ENCODE measurements at places on chromosomes 13 and 19.

DNA sequence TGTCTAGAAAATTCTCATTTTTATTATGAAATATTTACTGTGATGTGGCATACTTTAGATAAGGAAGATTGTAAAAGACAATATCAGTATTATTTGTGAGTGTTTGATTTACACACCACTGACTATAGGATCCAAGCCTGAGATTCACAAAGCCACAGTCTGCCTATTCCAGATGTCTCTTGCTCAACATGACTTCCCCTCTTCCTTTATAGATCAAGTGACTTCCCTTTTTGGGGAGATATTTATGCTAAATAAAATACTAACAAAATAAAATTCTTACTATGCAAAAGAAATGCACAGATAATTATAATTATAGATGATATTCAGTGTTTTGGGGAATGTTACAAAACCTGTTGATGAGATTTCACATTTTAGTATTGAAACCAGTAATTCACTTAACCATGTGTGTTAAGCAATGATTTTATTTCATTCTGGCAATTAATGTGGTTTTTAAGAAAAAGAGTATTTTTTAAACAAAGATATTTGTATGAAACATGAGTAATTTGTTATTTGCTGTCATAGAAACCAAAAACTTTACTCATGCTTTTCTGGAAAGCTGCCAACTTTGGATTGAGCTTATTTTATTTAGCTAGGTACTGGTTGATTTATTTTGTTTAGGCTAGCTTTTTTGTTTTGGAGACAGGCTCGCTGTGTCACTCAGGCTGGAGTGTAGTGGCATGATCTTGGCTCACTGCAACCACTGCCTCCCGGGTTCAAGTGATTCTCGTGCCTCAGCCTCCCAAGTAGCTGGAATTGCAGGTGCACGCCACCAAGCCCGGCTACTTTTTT lies 13.7 kb upstream of the GPR183 start:
- DNase-seq, result peak; percentile 88

GRCh38 chr19:18306888-18307260 lies 16.0 kb downstream of the LSM4 start:
- no peak for DNase-seq

GRCh38 chr13:91174886-91175501 lies 172.5 kb upstream of the MIR17HG start:
- no peak for DNase-seq

DNA sequence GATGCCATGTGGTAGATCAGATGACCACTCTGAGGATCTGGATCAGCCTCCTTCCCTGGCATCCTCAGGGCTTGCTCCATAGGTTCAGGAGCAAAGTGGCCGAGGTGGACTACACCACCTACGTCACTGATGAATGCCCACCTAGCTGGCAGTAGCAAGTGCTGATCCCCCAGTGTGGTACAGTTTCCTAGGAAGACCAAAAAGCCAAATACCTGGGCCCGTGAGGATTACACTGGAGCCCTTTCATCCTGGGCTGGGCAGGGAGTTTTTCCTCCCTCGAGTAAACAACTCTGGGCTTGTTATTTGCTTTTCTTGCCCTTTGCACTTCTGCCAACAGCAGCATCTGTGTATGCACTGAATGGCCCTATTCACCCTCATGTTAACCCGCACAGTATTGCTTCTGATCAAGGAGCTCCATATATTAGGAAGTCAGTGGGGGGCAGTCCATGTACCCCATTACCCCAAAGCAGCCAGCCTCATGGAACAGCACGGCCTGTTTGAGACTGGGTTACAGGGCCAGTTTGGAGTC lies 3.3 kb upstream of the MYADM start:
- DNase-seq, result no peak

- DNase-seq, result no peak
Observed at GRCh38 chr13:100306030-100306429, 217.1 kb downstream of the PCCA start.

DNA sequence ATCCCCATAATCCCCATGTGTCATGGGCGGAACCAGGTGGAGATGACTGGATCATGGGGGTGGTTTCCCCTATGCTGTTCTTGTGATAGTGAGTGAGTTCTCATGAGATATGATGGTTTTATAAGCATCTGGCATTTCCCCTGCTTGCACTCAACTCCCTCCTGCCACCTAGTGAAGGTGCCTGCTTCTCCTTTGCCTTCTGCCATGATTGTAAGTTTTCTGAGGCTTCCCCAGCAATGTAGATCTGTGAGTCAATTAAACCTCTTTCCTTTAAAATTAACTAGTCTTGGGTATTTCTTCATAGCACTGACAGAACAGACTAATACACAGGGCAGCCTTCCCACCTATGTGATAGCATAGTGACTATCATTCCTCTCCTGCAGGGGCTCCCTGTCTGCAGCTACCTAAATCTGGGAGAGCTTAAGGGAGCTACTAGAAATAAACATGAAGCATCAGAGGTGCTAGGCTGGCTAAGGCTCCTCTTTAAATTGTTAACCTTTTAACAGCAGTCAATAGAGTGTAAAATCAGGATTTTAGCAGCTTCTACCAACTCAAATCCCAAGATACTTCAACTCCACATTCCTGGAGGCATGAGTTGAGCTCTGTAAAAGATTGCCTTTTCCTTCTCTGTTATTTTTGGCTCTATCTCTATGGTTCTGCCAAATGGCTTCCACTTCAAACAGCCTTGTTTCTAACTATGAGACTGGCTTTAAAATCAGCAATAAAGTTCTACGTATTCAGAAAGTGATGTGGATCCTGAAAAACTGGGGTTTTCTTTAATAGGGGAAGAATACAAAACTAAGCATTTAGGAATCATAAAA lies 112.3 kb downstream of the VWA8 start:
- DNase-seq, result peak; percentile 14

DNA sequence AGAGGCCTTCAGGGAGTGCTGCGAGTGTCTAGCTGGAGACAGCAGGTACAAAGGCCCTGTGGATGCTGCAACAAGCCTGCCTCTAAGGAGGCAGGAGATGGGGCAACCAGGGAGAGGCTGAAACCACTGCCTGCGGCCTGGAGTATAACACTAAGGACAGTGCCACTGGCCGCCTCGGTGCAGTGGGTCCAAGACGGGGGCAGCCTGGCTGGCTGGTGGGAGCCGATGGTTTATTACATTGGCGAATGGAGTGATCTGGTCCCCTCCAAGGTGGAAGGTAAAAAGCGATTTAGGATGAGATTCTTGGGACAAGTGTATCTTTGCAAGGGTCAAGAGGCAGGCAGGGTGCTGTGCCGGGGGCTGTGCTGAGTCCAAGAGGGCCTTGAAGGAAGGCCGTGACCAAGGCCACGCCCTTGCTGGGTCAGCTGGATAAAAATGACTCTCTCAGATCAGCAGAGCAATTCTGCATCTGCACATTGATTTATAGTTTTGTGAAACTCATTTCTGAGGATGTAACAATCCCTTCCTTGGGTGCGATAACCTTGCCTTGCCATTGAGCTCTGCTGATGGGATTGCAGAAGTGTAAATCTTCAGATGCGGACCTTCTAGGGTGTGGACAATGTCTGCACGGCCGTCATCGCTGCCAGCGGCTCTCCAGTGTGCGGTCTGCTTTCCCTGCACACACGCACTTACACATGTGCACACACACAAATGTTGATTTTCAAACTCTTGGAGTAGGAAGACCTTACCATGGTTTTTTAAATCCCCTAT lies 6.0 kb downstream of the TMEM255B start:
- no peak for DNase-seq

DNA sequence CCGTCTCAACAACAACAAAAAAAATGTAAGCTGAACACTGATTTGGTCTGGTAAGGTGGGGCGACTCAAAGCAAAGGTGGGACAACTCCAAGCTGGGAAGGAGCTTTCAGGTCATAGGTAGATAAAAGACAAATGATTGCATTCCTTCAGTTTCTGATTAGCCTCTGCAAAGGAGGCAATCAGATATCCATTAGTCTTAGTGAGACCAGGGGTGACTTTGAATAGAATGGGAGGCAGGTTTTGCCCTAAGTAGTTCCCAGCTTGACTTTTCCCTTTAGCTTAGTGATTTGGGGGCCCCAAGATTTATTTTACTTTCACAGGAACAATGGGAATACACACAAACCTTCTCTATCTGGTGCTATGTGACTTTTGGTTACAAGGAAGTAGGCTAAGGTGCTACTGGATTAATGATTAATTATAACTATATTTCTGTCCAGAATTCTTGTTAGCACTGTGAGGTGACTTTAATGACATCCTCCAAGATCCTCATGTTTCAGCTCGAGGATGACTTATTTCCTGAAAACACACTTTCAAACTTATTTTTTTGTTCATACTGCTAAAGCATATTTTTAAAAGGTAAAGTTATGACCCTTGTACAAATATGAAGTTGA lies 10.6 kb upstream of the MTRF1 start:
- no peak for DNase-seq

GRCh38 chr13:31950111-31950815 lies 81.3 kb upstream of the FRY start:
- peak; percentile 59 for DNase-seq
